ENCODE measurements at places on chromosomes 11 and 22.

DNA sequence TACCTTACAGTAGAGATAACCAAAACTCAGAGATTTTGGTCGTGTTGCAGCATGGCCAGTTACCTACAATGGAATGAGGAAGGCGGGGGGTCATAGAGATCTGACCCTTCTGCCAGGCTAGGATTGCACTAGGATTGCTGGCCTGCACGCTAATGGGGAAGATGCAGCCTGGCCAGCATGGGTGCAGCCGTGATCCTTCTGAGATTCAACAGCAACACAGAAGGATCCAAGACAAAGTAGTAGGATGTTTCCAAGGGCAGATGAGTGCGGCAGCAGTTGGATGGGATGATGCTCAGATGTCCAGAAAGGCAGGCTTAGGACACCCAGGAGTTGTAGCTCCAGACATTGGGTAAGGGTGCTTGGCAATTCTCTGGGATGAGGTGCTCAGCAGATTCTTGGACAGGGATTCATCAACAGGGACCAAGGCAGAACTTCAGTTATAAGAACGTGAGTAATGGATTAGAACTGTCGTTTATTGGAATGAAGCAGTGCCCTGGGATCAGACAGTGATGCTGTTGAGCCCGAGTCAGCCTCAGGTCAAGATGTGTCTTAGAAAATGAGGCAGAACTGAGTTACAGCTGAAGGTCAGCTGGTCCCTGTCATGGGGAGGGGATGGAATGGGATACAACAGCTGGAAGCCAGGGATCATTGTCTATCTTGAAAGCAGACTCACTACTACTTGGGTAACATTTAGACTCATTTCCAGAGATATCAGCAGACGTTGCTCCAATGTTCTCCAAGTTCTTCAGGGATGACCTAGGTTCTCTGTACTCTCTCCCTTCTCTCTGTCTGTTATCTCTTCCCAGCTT is 71.0 kb downstream of the PARVA start:
- DNase-seq = no peak

DNA sequence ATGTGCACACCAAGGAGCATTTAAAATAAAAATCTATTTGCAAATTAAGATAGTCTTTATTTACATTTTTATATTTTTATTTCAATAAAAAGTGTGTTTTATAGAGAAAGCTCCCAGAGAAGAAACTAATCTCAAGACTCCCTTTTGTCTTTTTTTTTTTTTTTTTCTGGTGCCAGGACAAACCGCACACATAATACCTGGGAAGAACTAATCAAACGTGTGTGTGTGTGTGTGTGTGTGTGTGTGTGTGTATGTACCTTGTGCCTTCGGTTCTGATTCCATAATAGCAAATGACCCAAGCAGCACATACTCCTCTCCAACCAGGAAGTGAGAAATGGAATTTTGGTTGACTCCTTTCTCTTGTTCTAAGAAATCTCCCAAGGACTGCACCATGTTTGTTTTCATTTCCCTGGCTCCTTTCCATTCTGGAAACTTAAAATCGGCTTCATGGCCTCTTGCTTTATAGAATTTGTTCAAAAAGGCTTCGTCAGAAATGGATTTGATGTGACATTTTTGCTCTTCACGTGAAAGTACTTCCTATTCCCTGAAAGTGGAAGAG is 65.3 kb downstream of the ST3GAL4 start:
- no peak for DNase-seq

DNA sequence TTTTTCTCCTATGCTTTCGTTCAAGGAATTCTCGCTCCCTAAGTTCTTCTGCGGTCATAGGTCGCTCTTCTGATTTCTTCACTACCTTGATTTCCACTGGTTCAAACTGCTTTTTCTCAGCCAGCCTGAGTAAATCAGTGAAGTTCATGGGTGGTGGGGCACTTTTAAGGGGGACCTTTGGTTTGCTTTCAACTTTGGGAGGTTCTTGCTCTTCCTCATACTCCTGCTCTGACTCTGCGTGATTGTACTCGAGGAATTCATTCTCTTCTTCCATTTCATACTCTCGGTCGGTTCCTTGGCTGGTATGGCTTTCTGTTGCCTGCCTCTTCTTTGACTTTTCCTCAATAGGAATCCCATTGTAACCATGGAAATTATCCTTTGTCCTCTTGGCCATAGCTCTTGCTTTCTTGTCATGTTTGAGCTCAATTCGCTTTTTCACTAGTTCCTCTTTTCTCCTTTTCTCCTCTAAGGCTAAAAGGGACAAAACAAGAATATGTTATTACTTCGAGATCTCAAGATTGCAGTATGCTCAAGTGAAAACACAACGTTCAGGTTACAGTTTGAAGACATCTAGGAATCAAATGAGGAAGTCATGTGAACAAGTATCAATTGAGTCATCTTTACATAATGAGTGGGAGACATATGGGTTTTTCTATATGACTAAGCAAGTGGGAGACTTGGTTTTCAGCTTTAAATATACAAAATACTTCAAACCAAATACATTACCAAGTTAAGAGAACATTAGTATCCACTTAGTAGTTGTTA is 16.2 kb downstream of the MISFA start:
- DNase-seq = no peak

GRCh38 chr11:69832561-69833413 is 13.6 kb upstream of the FGF3 start:
- no peak for DNase-seq

- DNase-seq = no peak
Measured at GRCh38 chr11:57786436-57786835, 24.8 kb downstream of the CTNND1 start.

- DNase-seq = no peak
Measured at GRCh38 chr11:9512370-9513019, 51.7 kb downstream of the ZNF143 start.

GRCh38 chr11:68006606-68007166 is 2.8 kb upstream of the UNC93B1 start:
- DNase-seq = no peak

DNA sequence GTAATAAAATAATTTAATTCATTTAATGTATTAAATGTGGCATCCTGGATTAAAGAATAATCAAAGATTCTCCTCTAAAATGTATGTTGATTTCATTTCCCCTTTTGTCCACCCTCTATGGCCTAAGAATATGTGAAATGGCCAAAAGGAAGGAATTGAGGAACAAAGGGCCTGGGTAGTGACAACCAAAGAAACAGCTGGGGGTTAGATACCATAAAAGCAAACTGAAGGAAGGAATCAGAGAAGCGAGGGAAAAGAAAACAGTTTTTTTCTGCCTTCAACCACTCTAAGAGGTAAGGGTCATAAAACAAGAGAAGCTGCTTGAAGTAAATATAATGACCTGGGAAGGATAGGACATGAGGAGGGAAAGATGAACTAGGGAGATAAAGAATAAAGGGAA is 139.3 kb downstream of the FAM76B start:
- DNase-seq = no peak

GRCh38 chr11:11351042-11351586 is 1.9 kb downstream of the CSNK2A3 start:
- DNase-seq = no peak

DNA sequence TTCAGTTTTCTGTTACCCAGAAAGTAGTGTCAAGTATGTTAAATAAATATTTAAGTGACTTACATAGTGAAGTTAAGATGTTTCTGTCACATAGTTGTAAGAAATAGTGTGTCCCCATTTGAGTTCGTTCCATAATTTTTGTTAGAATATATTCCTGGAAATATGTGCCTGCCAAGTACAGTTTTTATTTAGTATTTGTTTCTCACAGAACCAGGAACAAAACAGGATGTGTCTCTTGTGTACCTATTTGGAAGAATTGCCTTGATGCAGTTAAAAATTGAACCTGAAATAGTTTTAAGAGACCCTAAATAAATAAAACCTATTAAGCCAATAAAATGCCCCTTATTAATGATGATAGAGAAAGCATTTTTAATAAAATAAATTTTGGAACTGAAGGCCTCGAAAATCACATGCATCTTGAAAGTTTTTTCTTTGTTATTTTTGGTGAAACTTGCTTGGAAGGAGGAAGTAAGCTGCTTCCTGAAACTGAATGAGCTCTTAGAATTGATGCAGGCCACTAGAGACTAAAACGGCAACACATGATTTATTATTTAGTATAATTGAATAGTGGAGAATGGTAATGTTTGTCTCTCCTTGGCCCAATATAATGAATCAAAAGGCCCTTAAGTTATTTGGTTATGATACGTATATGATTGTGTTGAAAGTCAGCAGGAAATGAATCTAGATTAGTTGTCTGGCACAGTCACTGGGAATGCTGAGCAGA is 55.9 kb downstream of the SWAP70 start:
- DNase-seq = no peak

DNA sequence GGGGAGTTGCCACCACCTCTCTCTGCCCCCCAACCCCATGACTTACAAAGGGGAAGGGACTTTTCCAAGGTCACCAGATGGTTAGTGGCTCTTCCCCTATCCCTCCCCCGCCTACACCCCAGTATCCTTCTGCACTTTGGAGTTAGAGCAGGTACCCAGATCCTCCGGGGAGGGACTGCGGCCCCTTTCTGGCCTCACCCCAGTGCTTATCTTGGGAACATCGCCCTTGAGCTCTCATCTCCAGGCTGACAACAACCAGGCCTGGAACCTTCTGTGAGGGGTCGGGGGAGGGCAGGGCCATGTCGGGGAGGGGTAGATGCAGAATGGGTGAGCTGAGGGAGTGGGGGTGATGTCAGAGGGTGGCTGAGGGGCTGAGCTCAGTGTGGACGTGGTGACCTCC is 7.5 kb upstream of the NAALADL1 start:
- DNase-seq = no peak

GRCh38 chr11:61543606-61544306 is 35.2 kb downstream of the LRRC10B start:
- no peak for DNase-seq

DNA sequence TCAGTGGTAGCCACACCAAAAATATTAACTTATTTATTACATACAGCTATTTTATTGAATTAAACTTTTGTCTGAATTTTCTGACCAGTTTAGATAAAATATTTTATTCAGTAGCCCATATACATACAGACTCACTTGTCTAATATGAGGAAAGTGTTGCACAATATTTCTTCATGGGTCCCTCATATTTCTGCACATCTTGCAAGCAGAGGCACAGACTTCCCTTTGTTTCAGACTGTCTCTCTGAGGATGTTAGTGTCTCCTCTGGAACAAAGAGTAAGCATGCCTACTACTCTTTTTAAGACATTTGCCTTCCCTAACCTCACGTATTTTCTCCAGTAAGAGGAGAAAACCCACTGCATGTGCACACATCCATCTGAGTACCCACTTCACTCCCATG is 81.2 kb downstream of the OR5AK2 start:
- no peak for DNase-seq

GRCh38 chr11:64185693-64186491 is at the start of gene STIP1:
TSS of gene STIP1 (plus strand) at chr11:64186171. CDS start at chr11:64186262, 91 bp downstream.
- peak; percentile 91 for DNase-seq

DNA sequence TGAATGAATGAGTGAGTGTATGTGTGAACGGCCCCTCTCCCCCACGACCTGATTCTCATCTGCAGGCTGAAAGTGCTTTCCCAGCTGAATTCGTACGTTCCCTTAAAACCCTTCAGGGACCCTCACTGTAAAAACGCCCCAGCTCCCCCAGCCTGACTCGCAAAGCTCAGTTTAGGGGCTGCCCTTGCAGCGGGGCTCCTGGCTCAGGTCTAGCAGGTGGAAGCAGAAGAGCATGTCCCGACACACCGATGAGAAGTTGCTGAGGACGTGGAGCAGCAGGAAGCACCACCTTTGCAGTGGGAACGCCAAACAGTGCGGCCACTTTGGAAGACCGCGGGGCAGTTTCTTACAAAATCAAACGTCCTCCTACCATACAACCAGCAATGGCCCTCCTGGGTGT is 3.6 kb upstream of the MRPL23 start:
- no peak for DNase-seq

- DNase-seq = no peak
Measured at GRCh38 chr11:100525635-100526034, 161.5 kb upstream of the ARHGAP42 start.

DNA sequence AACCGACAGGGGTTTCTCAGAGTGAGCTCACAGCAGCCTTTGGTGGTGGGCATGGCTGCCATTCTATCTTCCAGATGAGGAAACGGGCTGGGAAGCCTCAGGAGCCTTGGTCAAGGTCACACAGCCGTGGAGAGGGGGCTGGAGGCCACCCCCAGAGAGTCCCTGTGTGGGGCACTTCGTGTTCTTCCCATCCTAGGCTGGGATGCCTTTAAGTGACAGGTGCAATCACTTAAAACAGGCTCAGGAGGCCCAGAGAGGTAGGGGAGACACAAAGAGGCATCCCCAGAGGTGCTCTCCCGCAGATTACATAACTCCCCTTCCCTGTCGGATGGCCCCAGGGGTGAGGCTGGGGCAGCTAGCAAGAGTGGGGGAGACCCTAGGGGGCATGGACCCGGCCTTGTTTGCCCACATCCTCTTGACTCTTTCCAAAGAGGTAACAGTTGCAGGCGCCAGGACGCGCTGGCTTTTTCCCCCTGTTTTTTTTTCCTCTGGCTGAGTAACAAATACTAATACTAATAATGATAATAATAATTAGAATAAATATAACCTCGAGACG is 17.5 kb upstream of the SHISAL1 start:
- no peak for DNase-seq

GRCh38 chr22:36470162-36470993 is 11.1 kb downstream of the TXN2 start:
- DNase-seq = peak; percentile 28

DNA sequence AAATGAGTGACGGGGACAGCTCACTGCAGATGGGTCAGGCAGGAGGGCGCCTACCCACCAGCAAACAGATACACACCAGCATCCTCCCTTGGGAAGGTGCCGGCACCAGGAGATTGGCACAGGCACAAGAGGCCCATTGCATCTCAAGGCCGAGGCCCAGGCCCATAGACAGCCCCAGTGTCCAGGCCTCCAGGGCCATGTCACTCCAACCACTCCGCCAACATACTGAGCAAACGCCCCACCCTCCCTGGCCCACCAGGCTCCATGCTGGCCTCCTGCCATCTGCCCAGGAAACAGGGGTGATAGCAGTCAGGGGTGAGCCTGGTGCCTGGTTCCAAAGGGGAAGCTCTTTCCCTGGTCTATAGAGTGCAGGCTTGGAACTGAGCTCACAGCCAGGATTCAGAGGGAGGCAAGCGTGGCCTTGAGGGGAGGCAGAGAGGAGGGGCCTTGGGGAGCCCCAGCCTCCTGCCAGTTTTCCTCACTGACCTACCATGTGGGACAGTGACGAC is 34.7 kb downstream of the PISD start:
- DNase-seq = no peak

DNA sequence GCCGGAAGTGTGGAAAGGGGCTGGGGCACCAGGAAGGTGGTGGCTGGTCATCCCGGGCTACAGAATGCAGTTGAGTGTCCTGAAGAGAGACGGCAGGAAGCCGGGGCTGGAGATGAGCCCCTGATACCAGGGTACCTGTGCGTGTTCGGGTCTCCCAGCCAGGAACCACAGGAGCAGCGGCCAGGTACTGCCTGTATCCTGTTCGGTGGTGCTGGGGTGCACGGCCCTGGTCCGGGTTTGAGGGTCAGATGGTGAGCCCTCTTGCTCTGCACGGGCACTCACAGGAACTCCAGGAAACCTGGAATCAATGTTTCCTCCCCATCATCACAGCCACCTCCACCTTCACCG is 253.1 kb upstream of the B3GAT1 start:
- no peak for DNase-seq

Measured in activated gamma-delta T cell (primary cell).